ENCODE measurements at places on chromosomes 7 and 10. TPM values are rescaled to one million over a fixed set of nuclear protein-coding genes. Genes with fewer than 3 reads are reported as not detected.

- no peak for DNase-seq
These were observed 187.7 kb upstream of the KLF6 start for GRCh38 chr10:3972460-3973301.

SEMA3A gene
- 60.8 TPM for total RNA-seq

GRCh38 chr10:70561070-70561469 is 41.5 kb downstream of the PRF1 start:
- DNase-seq, result no peak

GRCh38 chr7:108515013-108515412 is 10.9 kb downstream of the PNPLA8 start:
- peak; percentile 67 for DNase-seq

GRCh38 chr7:148159331-148159730 is 431.2 kb upstream of the C7orf33 start:
- DNase-seq, result no peak

DNA sequence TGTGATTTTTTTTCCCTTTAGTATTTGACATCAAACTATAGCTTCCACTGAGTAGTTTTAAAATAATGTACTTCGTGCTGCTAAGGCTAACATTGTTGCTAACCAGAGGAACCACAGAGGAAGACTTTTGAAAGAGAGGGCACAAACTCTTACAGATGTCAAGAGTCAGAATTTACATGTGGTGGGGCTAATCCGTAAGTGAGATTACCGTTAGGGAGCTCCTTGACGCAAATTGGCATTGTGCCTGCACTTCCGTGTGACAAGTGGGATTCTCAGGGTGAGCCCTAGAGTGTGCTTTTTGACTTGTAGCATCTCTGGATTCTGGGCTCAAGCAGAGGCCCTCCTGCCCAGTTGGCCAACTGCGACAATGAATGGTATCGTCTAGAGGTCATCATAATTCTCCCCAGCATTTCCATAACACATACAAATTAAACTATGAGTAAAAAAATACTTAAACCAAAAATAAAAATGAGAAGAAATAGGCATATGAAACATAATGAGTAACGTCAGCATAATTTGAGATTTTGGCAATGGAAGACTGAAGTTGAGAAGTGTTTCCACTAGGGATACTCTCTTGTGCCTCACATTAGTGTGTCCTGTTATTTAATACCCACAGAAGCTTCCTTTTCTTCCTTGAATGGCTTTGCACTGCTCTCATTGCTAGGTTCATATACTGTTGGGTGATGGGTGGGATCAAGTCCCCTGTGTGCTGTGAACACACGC is 164.0 kb downstream of the SDK1 start:
- DNase-seq, result no peak

DNA sequence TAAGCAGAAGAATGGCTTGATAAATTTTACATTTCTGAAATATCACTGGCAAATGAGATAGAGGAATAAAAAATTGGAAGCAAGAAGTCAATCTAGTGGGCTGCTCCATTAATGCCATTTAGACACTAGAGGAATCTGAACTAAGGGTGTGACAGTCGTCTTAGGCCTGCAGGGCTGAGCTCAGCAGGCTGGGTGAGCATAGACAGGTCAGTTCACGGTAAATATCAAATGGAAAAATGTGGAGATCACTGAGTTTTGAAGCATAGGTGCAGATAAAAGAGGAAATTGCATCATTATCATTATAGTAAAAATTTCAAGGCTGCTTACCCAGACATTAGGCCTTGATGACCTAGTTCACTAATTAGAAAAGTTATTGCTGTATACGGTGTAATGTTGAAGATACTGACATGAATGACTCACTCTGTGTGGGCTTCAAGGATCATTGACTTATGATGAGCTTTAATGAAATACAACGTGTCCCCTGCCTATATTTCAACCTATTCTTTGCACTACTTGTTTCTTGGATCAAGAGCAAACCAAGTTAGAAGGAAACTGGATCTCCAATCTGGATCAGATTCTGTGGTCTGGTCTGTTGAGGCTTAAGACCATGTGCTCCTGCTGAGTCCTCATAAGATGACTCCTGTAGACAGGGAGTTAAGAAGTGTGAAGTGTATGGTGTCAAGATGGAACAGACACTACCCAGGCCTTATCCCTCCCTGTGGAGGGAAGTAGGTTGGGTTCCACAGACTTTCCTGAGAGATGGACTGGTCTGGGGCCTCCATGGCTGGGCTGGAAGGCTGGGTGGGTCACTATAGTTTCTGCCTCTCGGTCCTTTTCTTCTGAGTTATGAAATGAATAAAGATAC is 3.6 kb downstream of the OR2F2 start:
- DNase-seq, result no peak

DNA sequence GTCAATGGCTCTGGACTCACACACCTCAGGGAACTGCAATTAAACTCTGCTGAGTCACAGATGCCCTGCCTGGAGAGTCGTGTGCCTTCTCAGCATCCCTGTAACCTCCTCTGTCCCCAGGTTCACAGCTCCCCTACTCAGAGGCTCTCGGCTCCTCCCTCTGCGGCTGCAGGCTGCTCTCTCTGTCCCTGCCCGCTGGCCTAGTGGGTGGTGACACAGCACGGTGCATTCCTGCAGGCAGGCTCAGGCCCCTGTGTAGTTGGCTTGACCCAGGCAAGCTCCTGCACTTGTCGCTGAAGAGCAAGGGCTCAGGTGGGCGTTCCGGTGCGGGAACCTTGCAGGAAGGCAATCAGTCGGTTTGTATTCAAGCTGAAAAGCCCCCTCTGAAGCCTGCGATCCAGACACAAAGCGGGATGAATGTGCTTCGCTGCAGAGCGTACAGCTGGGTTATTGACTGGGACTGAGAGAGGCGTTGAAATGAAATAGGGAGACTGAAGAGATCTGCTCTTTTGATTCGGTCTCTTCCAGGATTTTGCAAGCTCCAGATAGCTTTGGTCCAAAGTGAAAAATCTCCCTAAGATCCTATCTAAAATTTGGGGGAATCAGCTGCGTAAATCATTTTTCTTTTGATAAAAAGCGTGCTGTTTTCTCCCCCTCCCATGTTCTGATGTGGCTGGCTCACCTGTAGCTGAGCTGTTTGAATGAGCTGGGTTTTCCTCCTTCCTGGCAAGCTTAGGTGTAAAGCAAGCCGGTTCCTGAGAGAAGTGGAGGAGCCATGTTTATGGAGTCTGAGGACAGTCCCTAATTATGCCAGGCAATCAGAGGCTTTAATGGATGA is 208.7 kb upstream of the PHYHIPL start:
- DNase-seq, result no peak

GPR146 gene
- total RNA-seq, result 3.3 TPM

MMD2 gene
- not detected for total RNA-seq

- DNase-seq, result peak; percentile 85
These were observed 70.3 kb upstream of the RSU1 start for GRCh38 chr10:16887565-16887964.

DNA sequence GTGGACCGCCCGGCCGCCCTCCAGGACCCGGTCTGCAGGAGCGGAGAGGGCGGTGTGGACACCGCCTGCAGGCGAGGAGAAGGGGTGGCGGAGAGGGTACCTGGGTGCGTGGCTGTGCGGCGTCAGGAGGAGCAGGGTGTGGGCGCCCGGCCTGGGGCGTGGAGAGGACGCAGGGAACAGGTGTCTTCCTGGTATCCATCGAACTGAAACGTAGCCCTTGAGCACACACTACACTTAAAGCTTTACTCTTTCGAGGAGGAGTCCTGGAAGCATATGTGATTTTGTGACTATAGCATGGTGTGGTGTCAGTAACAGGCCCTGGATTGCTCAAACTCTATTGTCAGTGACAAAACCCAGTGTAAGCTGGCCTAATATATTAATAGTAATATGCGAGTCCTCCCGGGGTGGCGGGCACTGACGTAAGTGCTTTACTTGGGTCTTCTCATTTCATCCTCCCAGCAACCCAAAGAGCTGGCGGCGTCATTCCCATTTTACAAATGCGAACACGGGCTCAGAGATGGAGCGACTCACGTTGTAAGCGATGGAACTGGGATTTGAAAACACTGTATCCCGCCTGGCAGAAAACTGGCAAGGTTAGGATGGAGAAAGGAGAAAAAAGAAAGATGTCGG is 508 bp upstream of the TECPR1 start:
- DNase-seq, result peak; percentile 27

GRCh38 chr7:42021631-42022030 is 215.4 kb downstream of the GLI3 start:
- DNase-seq, result no peak

GRCh38 chr7:146922782-146923181 is 806.2 kb downstream of the CNTNAP2 start:
- no peak for DNase-seq

- no peak for DNase-seq
These were observed 66.4 kb upstream of the SCIN start for GRCh38 chr7:12504149-12504548.

GRCh38 chr10:84879991-84880390 is 551.6 kb downstream of the CCSER2 start:
- DNase-seq, result no peak

DNA sequence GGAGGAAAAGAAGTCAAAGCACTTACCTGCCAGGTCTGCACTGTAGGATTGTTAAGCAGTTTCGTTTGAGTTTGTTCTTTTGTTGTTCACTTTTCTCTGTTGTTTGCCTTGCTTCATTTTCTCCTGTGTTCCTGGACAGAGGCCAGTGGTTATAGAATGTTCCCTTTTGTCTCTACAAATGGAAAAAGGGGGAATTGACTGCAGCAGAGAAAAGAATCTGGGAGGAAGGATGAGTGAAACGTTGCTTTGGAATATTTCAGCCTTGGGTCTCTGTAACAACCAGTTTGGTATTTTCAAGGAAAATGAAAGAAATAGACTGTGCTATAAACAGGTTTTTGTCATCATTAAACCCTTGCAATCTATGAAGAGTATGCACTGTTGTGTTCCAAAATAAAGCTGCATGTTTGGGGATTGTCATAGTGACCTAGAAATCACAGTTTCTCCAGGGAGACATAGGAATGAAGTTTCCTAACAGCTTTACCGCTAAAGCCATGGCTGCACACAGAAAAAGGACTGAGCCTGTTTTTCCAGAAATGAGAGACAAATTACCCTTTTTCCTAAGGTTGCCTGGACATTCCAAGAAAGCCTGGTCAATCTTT is 60.8 kb upstream of the HABP2 start:
- DNase-seq, result no peak

- DNase-seq, result no peak
These were observed 6.0 kb downstream of the ASB4 start for GRCh38 chr7:95491634-95492314.

DNA sequence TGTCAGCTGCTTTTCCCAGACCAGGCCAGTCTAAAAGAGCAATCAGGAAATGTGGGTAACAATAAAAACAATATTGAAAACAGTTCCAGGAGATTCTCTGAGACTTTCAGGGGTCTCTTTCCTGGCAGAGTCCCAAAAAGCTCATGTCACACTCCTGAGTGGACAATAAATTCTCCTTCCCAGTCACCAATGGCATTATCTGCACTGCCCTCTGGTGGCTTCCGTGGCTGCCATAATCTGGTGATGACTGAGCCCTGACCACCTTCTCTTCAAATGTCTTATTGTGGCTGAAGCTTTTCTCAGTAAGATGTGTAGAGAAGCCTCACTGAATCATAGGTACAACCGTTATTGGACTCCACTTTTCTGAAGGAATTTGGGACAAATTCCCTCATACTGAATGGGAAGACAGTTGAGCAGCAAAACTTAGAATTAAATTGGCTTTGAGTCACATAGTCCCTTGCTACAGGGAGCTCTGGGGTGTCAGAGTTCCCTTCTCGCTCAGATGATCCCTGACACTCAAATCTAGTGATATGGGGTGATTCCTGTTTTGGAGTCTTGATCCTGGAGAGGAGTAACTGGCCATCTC is 24.4 kb upstream of the ASAH2 start:
- no peak for DNase-seq

DNA sequence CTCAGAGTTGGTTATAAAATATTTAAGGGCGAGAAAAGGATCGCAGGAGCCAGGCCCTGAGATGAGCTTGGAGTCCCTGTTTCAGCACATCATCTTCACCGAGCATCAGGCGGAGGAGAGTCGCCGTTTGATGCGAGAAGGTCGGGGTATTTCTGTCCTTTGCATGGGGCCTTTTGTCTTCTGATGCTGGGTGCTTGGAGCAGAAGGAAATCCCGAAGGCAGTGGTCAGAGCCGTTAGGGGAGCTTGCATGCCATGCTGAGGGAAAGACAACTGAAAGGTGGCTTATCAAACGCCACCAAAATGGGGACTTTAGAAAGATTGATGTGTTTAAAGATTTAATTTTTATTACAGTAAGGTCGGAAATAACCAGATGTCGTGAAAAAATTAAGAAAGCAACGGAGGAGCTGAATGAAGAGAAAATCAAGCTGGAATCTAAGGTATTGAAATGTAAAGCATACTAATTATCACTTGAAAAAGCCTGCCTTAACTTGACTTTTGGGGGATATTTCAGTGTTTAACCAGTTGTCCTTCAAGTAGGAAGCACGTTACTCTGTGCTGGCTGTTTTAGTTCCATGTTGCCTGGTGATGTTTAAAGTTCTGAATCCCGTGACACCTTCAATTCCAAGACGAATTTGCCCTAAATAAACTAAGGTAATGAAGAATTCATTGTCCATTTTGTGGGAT is 845 bp downstream of the CCDC172 start:
- no peak for DNase-seq

NPFFR1 gene
- total RNA-seq, result not detected

INMT gene
- 75.8 TPM for total RNA-seq

DNA sequence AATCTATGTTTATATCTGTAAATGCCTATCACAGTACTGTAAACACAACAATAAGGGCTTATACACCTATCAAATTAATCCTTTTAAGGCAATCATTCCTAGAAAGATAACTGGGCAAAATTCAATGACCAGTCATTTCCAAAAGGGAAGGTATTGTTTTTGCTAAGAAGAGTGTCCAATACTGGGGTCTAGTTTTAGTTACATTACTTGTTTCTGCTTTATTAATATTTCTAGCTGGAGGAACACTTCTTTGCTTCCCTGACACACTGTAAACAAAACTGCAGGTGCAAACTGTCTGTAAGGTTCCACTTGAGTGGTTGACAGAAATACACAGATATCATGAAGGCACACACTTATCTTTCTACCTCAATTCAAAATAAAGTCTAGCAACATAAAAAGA is 84.2 kb upstream of the FAM133B start:
- DNase-seq, result no peak

DNA sequence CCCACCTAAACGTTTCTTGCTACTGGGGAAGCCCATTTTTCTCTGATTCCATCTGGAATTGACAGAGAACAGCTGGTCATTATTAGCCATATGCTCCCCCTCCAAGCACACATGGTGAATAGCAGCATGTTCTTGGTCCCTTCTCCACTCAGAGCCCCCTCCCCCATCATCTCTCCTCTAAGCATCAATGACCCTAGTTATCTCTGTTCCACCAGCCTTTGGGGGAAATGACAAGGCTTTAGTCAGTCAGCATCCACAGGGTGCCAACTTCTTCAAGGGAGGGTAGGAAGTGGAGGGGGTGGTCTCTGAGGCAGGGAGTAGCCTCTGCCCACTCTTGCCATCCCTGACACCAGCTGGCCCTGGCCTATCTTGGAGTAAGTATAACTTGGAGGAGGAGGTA is 163.1 kb downstream of the UBE2H start:
- DNase-seq, result no peak

- DNase-seq, result no peak
These were observed 488.3 kb upstream of the NRP1 start for GRCh38 chr10:33822774-33823173.

DNA sequence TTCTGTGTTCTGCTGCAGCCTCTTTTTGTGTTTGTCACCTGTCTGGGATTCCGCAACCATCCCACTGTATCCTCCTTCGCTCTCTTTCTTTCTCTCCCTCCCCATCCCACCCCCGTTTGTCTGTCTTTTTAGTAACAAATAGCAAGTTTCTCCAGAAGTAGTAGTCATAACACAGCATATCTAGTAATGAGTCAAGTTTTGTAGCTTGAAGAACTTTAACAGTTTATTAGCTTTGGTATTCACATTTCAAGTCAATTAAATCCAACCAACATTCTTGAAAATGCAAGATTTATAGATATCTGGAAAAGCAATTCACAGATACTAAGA is 154.1 kb upstream of the MTPN start:
- DNase-seq, result no peak
